ENCODE measurements at places on chromosomes 4 and X. TPM values are rescaled to one million over a fixed set of nuclear protein-coding genes. Genes with fewer than 3 reads are reported as not detected.

BCLAF3 gene
- 4.6 TPM for total RNA-seq

S100P gene
- not detected for total RNA-seq

CAPN6 gene
- not detected for total RNA-seq

OFD1 gene
- 9.8 TPM for total RNA-seq

HMGB3 gene
- total RNA-seq: 46.6 TPM

Measured in HFFc6 (cell line).